ENCODE measurements at places on chromosomes 6 and 20.

DNA sequence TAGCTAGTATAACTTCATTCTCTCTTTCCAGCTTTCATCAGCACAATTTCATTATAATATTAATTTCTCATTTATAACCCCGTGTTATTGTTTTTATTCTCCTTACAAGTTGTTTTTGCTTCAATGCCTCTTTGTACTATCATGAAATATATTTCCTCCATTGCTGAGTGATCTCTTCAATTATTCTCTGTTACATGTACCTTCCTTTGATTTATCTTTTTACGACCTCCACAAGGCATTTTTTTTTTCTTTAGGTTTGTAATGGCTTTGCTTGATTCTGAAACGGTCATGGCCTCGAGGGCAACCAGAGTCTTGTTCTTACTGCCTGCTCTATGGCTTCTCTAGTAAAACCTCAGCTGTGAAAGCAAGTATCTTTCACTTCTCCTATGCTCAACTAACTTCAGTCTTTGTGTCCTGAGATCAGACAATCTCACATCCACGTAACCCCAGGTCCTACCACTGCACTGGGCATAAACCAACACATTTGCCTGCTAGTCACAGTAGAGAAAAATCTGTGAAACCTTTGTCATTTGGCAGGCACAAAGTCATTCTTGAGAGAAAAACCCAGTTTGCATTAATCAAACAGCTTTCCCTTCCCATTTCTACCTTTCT, 119.9 kb downstream of the UST start:
- no peak for DNase-seq

GRCh38 chr20:36579996-36580545, 6.7 kb downstream of the TGIF2 start:
- DNase-seq = no peak

- DNase-seq = no peak
Observed at GRCh38 chr20:14865169-14865568, 527.8 kb upstream of the FLRT3 start.

GRCh38 chr6:161318456-161318855, 44.6 kb upstream of the AGPAT4 start:
- DNase-seq = no peak

GRCh38 chr20:574297-574942, 30.8 kb upstream of the CSNK2A1 start:
- no peak for DNase-seq

DNA sequence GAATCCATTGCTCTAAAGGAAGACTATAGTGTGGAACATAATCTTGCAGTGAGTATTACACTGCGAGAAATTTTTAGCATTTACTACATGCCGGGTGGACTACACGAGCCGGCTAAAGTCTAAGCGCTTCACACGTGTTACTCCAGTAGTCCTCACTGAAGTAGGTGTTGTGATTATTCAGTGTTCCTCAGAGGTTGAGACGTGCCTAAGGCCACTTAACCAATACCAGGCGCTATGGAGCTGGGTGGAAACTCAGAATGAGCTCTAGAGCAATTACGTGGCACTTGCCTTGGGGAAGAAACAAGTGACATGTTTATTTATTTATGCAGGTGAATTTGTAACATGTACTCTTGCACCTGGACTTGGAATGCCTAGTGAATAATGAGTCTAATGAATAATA, 46.4 kb downstream of the SASH1 start:
- no peak for DNase-seq

DNA sequence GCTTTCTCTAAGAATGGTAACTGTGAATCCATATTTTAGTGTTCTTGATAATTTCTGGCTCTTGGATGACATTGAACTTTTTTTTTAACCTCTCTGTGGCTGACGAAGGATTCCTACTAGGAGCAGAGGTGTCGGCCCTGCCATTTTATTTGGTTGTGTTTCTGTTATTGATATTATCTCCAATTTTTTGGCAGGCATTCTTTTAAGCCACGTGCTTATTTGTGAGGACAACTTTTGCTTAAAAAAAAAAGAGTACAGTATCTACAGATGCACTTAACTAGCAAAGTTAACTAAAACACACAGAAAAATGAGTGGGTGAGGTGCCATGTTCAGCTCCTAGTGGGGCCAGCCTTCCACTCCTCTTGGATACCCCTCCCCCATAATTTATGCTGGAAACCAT, 1.1 kb downstream of the FANCE start:
- DNase-seq = no peak

GRCh38 chr6:13370623-13371022, 42.3 kb upstream of the TBC1D7 start:
- no peak for DNase-seq

DNA sequence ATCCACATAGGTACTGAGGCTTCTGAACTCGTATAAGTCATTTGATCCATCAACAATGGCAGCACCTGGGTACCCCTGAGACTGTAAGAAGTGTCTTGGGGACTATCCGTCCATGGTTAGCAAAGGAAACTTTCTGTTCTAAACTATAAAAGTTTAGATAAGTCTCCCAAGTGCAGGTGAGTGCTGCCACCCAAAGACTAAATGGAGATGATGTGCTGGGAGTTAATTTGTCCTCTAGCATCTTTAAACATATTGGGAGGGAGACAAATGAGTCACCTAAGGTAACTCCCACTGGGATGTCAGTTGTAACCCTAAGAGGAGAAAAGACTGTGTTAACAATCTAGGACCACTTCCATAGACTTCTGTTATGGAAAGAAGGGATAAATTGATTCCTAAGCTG, 6.2 kb downstream of the BEND6 start:
- no peak for DNase-seq

DNA sequence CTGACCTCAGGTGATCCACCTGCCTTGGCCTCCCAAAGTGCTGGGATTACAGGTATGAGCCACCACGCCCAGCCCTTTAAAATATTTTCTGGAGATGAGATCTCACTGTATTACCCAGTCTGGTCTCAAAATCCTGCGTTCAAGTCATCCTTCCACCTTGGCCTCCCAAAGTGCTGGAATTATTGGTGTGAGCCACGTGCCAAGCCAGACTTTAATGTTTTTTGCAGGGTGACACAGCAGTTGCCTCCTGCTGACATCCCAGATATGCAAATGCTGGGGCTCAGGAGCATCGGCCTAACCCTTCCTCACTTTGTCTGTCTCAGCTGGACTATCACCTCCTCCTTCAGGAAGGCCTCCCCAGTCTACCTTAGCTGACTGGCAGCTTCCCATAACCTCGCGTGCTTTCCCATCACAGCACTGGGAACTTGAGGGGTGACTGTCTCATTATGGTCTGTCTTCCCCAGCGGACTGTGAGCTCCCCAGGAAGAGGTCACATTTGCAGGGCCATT, 14.3 kb upstream of the ID1 start:
- no peak for DNase-seq

- DNase-seq = peak; percentile 36
Observed at GRCh38 chr6:112286010-112286409, 31.6 kb upstream of the LAMA4 start.

GRCh38 chr6:157291356-157291755, 32.0 kb downstream of the TMEM242 start:
- no peak for DNase-seq

- DNase-seq = no peak
Observed at GRCh38 chr20:38617011-38617829, 15.6 kb downstream of the ARHGAP40 start.

DNA sequence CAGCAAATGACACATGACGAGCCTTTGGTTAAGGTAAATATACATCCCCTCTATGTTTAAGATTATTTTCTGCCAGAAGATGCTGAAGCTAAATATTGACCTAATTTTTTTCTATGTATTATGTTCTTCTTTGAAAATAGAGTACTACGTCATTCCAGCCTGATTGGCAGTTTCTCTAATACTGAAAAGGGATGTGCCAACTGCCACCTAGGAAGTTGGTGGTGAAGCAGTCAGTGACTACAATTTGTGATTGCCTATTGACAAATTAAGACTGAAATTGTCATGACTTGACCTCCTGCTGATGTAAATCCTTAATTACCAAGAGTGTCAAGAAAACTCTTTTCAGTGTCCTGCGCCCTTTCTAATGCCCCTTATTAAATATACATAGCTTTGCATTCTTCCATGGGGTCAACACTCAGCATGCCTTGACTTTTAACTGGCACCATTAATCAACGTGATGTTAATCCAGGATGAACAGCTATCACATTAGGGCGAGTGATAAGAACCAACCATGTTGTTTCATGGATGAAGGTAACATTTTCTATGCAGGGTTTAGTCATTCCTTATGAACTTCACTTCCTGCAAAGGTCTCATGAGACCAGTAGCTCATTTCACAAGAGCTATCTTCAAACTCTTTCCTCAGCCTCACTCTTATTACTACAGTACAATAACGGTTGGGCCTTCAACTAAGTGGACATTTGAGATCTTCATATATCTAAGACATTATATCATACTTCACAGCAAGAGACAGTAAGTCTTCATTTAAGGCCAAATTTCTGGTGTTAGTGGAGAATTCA, 22.5 kb upstream of the SGK1 start:
- no peak for DNase-seq

DNA sequence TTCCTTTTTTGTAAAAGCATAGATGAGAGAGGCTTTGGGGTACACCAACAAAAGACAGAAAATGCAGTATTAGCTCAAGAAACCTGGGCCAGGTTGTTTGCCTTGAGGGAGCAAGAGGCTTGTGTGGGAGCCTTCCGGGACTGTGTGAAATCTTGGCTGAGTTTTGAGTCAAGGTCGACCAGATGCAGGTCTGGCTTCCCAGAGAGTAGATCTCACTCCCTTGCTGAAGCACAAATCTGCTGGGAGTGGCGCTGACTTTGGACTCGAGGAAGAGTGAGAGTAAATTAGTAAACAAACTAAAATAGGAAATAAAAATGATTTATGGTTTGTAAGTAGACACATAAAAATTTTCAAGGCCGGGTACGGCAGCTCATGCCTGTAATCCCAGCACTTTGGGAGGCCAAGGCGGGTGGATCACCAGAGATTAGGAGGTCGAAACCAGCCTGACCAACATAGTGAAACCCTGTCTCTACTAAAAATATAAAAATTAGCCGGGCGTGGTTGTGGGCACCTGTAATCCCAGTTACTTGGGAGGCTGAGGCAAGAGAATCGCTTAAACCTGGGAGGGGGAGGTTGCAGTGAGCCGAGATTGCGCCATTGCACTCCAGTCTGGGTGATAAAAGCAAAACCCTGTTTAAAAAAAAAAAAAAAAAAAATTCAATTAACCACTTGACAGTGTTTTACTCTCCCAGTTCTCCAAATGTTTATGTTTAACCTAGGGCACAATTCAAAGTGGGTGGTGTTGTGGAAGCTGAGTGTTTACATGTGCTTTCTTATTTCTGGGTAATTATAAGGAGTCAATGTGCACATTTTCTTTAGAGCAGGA, 27.7 kb upstream of the EDN1 start:
- DNase-seq = no peak

DNA sequence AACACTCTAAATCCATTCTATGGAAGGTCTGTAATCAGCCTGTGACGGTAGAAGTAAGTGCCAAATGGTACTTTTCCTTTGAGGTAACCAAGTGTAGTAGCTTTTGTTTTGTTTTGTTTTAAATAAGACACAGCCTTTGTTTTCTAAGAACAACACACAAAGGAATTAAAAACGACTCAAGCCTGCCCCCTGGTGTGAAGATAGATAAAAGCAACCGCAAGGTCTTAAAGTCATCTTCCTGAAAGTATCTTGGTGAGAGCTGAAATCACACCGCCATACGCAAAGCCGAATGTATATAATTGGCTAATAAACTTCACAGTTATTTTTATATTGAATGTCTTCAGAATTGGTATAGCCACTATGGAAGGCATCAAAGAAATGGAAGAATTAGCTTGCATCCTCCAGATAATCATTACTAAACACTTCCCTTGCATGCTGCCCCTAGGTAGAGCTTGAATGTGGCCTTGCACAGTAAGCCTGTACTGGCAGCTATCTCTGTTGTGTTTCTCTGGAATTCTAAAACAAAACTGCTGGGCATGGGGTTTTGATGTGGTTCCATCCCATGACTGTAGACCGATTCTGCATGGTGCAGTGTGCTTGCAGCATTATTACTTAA, 95.6 kb downstream of the LAMP5 start:
- peak; percentile 43 for DNase-seq

- no peak for DNase-seq
Observed at GRCh38 chr6:44263354-44264100, 1.8 kb downstream of the NFKBIE start.

GRCh38 chr6:133964052-133964451, 11.0 kb downstream of the TBPL1 start:
- no peak for DNase-seq

DNA sequence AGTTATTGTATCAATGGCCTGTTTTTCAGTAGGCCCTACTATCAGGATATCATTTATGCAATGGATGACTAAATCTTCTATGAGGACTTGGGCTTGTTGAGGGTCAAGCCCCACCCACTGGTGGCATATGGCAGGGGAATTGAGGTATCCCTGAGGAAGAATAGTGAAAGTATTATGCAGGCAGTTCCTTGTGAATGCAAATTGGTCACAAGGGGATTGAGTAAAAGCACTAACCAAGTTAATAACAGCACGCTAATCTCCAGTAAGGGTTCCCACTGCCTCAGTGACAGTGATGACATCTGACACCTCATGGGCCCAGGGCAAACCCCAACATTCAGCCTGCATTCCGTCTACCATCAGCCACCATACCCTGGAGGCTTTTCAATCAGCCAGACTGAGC, 14.9 kb downstream of the BPIFA1 start:
- DNase-seq = no peak

- peak; percentile 63 for DNase-seq
Observed at GRCh38 chr6:136288566-136289326, 900 bp downstream of the BCLAF1 start.
